Psoas muscle (tissue), 8 donors: ENCODE measurements at places on chromosomes 16 and 17. TPM values are rescaled to one million over a fixed set of nuclear protein-coding genes. Genes with fewer than 3 reads are reported as not detected.

Gene SCARF1
- 5.2 TPM for total RNA-seq

Gene HOXB6
- total RNA-seq = 3.3 TPM

Gene GPR179
- 0.82 TPM for total RNA-seq

Gene ABI3
- 3.8 TPM for total RNA-seq

Gene SSTR5
- total RNA-seq = not detected

Gene SLC5A11
- 0.12 TPM for total RNA-seq

Gene BAIAP3
- total RNA-seq = 2.0 TPM
